Mesenchymal stem cell (in vitro differentiated cells and primary cell): ENCODE measurements at places on chromosomes 1 and 21.

GRCh38 chr1:207745839-207746767 is 5.8 kb upstream of the CD46 start:
- H3K27ac ChIP-seq = no peak overlapping the region
- no peak for DNase-seq
- no peaks in the 10 kb centered on the region for H3K27me3 ChIP-seq

DNA sequence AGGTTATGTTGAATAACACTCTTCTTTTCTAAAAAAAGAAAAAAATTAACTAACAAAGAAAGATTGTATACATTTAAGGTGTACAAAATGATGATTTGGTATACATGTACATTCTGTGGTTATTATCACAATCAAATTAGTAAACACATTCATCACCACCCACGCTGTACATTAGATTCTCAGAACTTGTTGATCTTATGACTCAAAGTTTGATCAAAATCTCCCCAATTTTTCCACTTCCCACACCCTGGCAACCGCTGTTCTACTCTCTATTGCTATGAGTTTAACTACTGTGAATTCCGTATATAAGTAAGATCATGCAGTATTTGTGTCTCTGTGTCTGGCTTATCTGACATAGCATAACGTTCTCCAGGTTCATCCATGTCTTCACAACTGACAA is 469.5 kb upstream of the CHRM3 start:
- H3K4me3 ChIP-seq = no peak overlapping the region
- H3K36me3 ChIP-seq = no peaks in the 10 kb centered on the region
- H3K27me3 ChIP-seq = no peaks in the 10 kb centered on the region
- H3K4me1 ChIP-seq = no peaks in the 10 kb centered on the region

- DNase-seq = peak; percentile 32
- no peaks in the 10 kb centered on the region for H3K27me3 ChIP-seq
- H3K4me3 ChIP-seq = no peak overlapping the region
- H3K4me1 ChIP-seq = no peaks in the 10 kb centered on the region
- no peak overlapping the region for H3K27ac ChIP-seq
These were observed 1071.9 kb upstream of the TMPRSS15 start for GRCh38 chr21:19475525-19475924.

DNA sequence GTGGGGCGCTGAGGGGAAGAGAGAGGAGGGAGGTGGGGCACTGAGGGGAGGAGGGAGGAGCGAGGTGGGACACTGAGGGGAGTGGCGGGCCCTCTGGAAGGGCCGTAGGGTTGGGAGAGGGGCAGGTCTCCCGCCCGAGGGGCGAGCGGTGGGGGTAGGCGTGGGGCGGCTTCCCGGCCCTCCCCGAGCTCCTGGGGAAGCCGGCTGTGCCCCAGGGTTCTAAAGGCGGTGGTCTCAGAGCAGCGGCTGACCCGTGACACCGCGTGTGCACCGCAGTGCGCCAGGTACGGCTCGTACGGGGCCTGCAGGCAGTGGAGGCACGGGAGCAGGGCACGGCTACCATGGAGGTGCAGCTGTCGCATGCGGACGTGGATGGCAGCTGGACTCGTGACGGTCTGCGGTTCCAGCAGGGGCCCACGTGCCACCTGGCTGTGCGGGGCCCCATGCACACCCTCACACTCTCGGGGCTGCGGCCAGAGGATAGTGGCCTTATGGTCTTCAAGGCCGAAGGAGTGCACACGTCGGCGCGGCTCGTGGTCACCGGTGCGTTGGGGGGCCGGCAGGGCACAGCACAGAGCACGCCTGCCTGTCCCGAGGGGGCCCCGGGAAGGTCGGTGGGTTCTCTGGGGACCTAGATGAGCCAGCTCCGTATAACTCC is 68.5 kb downstream of the OBSCN start:
- peaks cover 18% of the 10 kb centered on the region for H3K4me1 ChIP-seq
- peak; percentile 5 for DNase-seq
- peaks cover 2% of the 10 kb centered on the region for H3K36me3 ChIP-seq
- no peak overlapping the region for H3K27ac ChIP-seq
- H3K4me3 ChIP-seq = peak overlapping the region; percentile 63

GRCh38 chr1:94562519-94563260 is 21.1 kb upstream of the F3 start:
- no peak for DNase-seq
- no peaks in the 10 kb centered on the region for H3K27me3 ChIP-seq
- H3K4me3 ChIP-seq = no peak overlapping the region
- peaks cover 3% of the 10 kb centered on the region for H3K4me1 ChIP-seq

DNA sequence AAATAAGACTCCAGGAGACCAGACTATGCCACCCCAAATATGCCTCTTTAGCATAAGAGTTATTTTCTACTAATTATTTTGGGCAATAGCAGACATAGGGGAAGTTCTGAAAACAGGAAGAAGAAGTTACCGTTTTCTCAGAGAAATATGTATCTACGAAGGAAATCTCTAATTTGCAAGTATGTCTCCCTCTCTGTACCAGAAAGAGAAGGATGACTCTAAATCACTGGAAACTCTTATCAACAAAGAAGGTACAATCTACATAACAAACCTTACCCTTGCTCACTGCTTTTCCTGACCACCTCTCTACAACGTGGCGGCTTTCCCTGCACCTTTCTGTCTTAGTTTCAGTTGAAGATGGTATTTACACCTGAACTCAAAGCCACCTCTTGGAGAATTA is 49.0 kb downstream of the OMA1 start:
- H3K27ac ChIP-seq = no peak overlapping the region
- H3K4me3 ChIP-seq = no peak overlapping the region
- H3K36me3 ChIP-seq = no peaks in the 10 kb centered on the region
- no peaks in the 10 kb centered on the region for H3K27me3 ChIP-seq
- DNase-seq = no peak

GRCh38 chr1:246214708-246215509 is 292.2 kb downstream of the SMYD3 start:
- H3K27me3 ChIP-seq = no peaks in the 10 kb centered on the region
- DNase-seq = peak; percentile 96
- H3K27ac ChIP-seq = peak overlapping the region; percentile 68
